ENCODE measurements at places on chromosomes 12 and 14. TPM values are rescaled to one million over a fixed set of nuclear protein-coding genes. Genes with fewer than 3 reads are reported as not detected.
A peak's percentile ranks its signal among the peaks of the same experiment; 100 is the strongest.

- H3K4me3 ChIP-seq, result no peak overlapping the region
- H3K27ac ChIP-seq, result no peak overlapping the region
- peak; percentile 23 for DNase-seq
- H3K36me3 ChIP-seq, result no peaks in the 10 kb centered on the region
Observed at GRCh38 chr14:100025111-100025510, 40.1 kb upstream of the EVL start.

- H3K27ac ChIP-seq, result no peak overlapping the region
- H3K36me3 ChIP-seq, result peaks cover 2% of the 10 kb centered on the region
- DNase-seq, result no peak
- H3K27me3 ChIP-seq, result no peaks in the 10 kb centered on the region
- H3K4me3 ChIP-seq, result no peak overlapping the region
- no peaks in the 10 kb centered on the region for H3K4me1 ChIP-seq
Observed at GRCh38 chr14:102389246-102389645, 26.5 kb downstream of the TECPR2 start.

- H3K4me3 ChIP-seq, result no peak overlapping the region
- no peak for DNase-seq
- 0 out of 2 replicates have a peak, but pooled peaks cover 4% of the 10 kb centered on the region for H3K4me1 ChIP-seq
- H3K36me3 ChIP-seq, result no peaks in the 10 kb centered on the region
- no peaks in the 10 kb centered on the region for H3K27me3 ChIP-seq
- no peak overlapping the region for H3K27ac ChIP-seq
Observed at GRCh38 chr12:27561535-27562350, 37.7 kb downstream of the PPFIBP1 start.

- H3K4me1 ChIP-seq, result peaks cover 7% of the 10 kb centered on the region
- no peak overlapping the region for H3K4me3 ChIP-seq
- no peaks in the 10 kb centered on the region for H3K27me3 ChIP-seq
- H3K27ac ChIP-seq, result peak overlapping the region; percentile 5
Observed at GRCh38 chr14:77593501-77593961, 22.9 kb downstream of the SPTLC2 start.

GRCh38 chr12:108182096-108182495, 53.0 kb downstream of the WSCD2 start:
- H3K4me3 ChIP-seq, result no peak overlapping the region
- no peaks in the 10 kb centered on the region for H3K27me3 ChIP-seq
- no peak overlapping the region for H3K27ac ChIP-seq
- no peak for DNase-seq
- no peaks in the 10 kb centered on the region for H3K36me3 ChIP-seq

DNA sequence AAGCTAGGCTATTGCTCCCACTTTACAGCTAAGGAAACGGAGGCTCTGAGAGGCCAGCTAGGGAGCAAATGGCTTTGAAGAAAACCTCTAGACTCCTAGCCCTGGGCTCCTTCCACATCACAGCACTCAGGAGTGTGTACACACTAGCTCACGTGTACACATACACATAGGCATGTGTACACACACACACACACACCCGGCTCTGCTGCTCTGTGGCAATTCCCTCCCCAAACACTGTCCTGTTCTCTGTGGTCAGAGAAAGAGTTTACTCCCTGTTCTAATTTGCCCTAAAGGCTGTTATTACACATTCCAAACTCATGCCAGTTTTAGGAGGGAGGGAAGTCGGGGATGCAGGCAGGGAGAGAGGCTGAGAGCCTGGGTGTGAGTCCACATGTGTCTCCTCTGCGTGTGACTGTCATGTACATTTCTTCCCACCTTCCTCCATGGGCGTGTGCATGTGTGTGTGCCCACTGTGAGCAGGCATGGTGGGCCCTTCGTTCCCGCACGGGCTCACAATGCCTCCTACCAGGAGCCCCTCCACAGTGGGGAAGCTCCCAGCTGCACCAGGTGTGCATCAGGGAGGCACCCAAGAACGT, 14.2 kb downstream of the TRPV4 start:
- H3K36me3 ChIP-seq, result no peaks in the 10 kb centered on the region
- H3K4me3 ChIP-seq, result no peak overlapping the region
- H3K4me1 ChIP-seq, result peaks cover 2% of the 10 kb centered on the region
- peak; percentile 35 for DNase-seq
- no peak overlapping the region for H3K27ac ChIP-seq

DNA sequence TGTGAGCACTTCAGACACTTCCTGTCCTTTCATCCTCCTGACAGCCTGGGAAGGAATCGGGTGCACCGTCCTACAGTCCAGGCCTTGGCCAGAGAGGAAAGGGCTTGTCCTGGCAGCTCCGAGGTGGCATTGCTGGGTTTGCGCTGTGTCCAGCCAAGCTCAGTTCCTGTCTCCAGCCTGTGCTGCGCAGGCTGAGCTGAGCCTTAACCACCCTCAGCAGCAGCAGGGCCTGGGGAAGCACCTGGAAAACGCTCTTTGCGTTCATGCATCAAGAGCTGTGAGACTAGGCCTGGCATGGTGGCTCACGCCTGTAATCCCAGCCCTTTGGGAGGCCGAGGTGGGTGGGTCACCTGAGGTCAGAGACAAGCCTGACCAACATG, 33.7 kb upstream of the EML1 start:
- no peak overlapping the region for H3K4me3 ChIP-seq
- H3K27me3 ChIP-seq, result no peaks in the 10 kb centered on the region
- peaks cover 21% of the 10 kb centered on the region for H3K4me1 ChIP-seq
- no peak overlapping the region for H3K27ac ChIP-seq

GRCh38 chr14:104105071-104105821, 19.7 kb downstream of the ASPG start:
- no peaks in the 10 kb centered on the region for H3K36me3 ChIP-seq
- H3K4me1 ChIP-seq, result peaks cover under 1% of the 10 kb centered on the region
- no peak overlapping the region for H3K4me3 ChIP-seq
- H3K27me3 ChIP-seq, result peaks cover 20% of the 10 kb centered on the region
- H3K27ac ChIP-seq, result no peak overlapping the region

GRCh38 chr12:26431211-26431610, 235.8 kb downstream of the SSPN start:
- no peak overlapping the region for H3K4me3 ChIP-seq
- H3K27ac ChIP-seq, result peak overlapping the region; percentile 4
- peaks cover 10% of the 10 kb centered on the region for H3K4me1 ChIP-seq
- peak; percentile 75 for DNase-seq
- no peaks in the 10 kb centered on the region for H3K36me3 ChIP-seq

DNA sequence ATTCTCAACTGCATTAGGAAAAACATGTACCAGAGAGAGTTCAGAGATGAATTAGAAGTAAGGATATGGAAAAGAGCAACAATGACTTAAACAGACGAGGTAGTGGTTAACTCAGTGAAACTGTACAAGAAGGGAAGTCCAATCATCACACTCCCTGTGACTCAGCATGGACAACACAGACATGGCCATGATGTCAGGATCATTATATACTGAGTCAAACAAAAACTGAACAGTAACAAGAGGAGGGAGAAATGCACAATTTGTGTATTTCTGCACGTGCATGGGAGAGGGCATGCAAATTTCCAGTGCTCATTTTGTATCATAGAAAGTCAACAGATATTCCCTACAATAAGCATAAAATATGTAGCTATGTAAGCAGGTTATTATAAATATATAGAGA, 1037.8 kb downstream of the BCL11B start:
- H3K27ac ChIP-seq, result no peak overlapping the region
- DNase-seq, result no peak
- no peaks in the 10 kb centered on the region for H3K4me1 ChIP-seq
- H3K27me3 ChIP-seq, result no peaks in the 10 kb centered on the region

DNA sequence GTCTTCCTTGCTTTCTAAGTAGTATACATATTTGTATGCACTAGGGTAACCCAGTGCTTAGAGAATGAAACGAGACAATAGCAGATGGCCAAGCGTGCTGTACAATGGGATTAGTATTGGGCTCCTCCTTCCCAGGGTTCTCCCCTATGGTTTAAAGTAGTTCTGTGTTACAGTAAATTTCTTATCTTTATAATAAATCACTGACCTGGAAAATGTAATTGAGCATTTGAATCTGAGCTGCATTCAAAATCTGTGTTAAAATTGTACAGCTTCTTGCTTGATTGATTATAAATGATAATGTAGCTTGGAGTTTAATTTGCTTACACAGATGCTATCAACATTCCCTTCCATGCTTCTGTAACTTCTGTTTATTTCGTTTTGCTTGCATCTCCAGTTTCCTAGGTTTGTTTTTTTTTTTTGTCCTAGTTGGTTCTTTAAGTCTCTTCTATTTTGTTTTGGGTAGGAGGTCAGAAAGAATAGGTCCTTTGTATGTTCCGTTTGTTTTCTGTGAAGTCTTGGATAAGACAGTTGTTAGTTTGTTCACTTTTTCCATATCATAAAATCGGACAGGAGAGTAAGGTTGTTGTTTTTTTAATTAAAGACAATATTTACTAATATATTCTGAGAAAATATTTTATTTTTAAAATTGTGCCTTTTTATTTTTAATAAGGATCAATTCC, 171.2 kb downstream of the ERC1 start:
- H3K4me1 ChIP-seq, result peaks cover 4% of the 10 kb centered on the region
- no peak overlapping the region for H3K4me3 ChIP-seq
- H3K27me3 ChIP-seq, result no peaks in the 10 kb centered on the region
- no peak overlapping the region for H3K27ac ChIP-seq
- H3K36me3 ChIP-seq, result peaks cover 8% of the 10 kb centered on the region

- no peaks in the 10 kb centered on the region for H3K27me3 ChIP-seq
- no peaks in the 10 kb centered on the region for H3K36me3 ChIP-seq
- H3K4me1 ChIP-seq, result no peaks in the 10 kb centered on the region
- no peak for DNase-seq
- H3K27ac ChIP-seq, result no peak overlapping the region
- H3K4me3 ChIP-seq, result no peak overlapping the region
Observed at GRCh38 chr14:51354846-51355245, 114.8 kb downstream of the TMX1 start.

DNA sequence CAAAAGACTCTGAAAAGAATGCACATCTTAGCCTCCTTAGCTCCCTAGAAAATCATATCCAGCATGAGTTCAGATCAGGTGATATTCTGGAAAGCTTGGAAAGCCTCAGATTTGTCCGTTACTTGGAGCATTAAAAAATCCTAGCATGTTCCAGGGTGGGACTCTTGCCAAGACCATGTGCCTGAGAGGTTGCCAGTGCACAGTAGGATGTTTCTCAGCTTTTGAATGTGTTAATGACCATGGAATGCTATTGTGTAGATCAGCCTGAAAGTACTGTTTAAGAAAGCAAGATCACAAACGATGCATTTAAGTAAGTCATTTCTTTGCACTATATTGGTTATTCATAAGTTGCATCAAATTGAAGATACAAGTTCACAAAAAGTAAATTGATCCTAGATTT, 230.5 kb downstream of the ETNK1 start:
- H3K36me3 ChIP-seq, result no peaks in the 10 kb centered on the region
- H3K27ac ChIP-seq, result no peak overlapping the region
- DNase-seq, result no peak
- no peak overlapping the region for H3K4me3 ChIP-seq
- no peaks in the 10 kb centered on the region for H3K4me1 ChIP-seq

- no peak overlapping the region for H3K4me3 ChIP-seq
Observed at GRCh38 chr12:58066296-58066695, 124.9 kb downstream of the ATP23 start.

SLCO1C1 gene
- 0.18 TPM for total RNA-seq
